Kasumi-1 (cell line): ENCODE measurements at places on chromosomes 1 and 21.

- no peak for DNase-seq
Measured at GRCh38 chr1:68409426-68409825, 40.3 kb downstream of the RPE65 start.

- DNase-seq, result no peak
Measured at GRCh38 chr1:160032165-160032820, 503 bp upstream of the PIGM start.

- DNase-seq, result no peak
Measured at GRCh38 chr21:34796518-34797200, 127.9 kb downstream of the CLIC6 start.

DNA sequence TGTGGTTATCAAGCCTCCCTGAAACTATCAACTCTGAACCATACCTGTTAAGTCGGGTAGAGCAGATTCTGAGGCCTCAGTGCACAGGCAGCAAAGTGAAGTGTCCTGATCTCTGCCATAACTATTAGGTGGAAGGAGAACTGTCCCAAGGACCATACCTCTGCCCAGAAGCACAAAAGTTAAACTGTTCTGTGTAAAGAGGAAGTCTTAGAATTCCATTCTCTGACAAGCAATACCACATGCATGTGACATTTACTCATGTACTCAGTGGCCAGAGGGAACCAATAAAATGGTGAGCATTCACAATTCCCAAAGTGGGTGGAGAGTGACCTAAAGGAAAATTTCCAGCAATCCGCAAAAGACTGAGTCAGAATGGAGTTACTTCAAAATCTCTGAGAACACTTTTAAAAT, 61.0 kb downstream of the TOR3A start:
- DNase-seq, result peak; percentile 67

GRCh38 chr1:226566234-226566633, 17.7 kb downstream of the STUM start:
- DNase-seq, result no peak

- no peak for DNase-seq
Measured at GRCh38 chr1:240107058-240107684, 15.5 kb downstream of the FMN2 start.

DNA sequence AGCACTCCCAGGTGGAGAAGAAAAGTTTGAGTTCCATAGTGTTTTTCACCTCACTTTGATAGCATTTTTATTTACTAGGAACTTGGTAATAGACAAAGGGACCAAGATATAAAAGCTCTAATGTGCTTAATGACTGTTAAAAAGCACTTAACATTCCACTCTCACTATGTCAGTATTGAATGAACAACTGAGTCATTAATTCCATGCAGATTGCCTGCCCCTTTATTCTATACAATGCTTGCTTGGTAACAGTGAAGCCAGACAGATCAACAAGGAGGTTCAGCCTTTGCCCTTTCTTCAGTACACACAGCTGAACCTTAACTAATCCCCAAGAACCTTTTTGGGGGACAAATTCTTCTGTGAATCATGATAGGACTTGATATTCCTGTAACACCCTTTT, 425.5 kb downstream of the NUF2 start:
- no peak for DNase-seq

- DNase-seq, result no peak
Measured at GRCh38 chr1:108646265-108646647, 14.6 kb downstream of the HENMT1 start.

- DNase-seq, result peak; percentile 66
Measured at GRCh38 chr1:167935216-167936067, 1.0 kb upstream of the DCAF6 start.

- DNase-seq, result no peak
Measured at GRCh38 chr1:177190308-177190970, 19.7 kb downstream of the BRINP2 start.

- peak; percentile 15 for DNase-seq
Measured at GRCh38 chr1:86507935-86508582, 38.8 kb upstream of the CLCA4 start.

DNA sequence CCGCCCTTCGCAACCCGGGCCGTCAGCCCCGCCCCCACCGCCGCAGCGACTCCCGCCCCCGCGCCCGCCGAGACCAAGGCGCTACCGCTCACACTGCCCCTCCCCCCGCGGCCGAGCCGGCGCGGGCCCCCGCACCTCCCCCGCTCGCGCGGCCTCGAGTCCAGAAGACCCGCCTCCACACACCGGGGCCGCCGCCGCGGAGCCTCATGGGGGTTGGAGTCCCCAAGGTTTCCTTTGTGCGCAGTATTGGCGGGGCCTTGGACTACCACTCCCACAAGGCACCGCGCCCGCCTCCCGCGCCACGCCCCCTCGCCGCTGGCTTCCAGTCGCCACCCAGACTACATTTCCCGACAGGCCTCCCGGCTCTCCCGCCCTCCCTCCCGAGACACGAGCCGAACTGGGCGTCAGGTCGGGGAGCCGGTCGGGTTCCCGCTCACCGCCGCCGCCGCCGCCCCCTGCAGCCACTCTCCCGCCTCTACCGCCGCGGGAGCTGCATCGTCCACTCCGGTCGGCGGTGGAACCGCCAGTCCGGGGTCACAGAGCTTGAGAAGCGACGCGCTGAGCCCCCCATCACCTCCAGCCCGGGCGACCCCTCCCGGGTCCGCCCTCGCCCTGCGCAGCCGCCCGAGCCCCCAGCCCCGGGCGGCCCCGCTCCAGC, at the start of gene PHF13:
TSS of gene PHF13 (plus strand) at position 371 of the 658 bp plus-strand sequence. CDS start 336 bp downstream, outside the sequence.
- DNase-seq, result peak; percentile 98

GRCh38 chr21:14303731-14304488, 79.0 kb downstream of the HSPA13 start:
- no peak for DNase-seq

DNA sequence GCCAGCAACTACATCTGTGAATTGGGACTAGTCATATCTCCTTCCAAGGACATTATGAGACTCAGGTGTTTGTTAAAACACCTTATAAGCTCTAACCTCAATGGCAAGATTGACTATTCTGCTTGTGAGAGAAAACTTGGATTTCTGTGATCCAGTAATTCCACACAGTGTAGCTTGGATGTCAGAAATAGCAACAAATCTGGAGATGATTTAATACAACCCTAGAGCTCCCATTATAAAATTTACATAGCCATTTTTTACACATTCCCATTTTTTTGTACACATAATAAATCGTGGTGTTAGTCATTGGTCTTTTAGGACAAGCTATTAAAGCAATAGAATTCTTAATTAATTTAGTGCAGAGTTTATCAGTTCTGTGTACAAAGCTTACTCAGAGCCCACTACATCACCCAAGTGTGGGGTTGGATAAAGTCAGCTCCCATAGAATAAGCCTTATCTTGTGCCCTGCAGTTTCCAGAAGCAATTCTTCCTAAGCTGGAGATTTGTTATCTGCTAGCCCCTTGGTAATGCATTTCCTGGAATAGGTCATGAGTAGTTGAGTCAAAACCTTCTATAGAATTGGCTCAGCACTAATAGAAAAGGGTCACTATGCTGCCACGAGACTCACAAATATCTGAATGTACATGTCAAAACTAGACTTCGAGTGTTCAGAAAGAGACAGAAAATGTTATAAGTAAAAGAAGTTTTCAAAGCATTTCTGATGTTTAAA, 434.0 kb upstream of the RUNX1 start:
- DNase-seq, result no peak

DNA sequence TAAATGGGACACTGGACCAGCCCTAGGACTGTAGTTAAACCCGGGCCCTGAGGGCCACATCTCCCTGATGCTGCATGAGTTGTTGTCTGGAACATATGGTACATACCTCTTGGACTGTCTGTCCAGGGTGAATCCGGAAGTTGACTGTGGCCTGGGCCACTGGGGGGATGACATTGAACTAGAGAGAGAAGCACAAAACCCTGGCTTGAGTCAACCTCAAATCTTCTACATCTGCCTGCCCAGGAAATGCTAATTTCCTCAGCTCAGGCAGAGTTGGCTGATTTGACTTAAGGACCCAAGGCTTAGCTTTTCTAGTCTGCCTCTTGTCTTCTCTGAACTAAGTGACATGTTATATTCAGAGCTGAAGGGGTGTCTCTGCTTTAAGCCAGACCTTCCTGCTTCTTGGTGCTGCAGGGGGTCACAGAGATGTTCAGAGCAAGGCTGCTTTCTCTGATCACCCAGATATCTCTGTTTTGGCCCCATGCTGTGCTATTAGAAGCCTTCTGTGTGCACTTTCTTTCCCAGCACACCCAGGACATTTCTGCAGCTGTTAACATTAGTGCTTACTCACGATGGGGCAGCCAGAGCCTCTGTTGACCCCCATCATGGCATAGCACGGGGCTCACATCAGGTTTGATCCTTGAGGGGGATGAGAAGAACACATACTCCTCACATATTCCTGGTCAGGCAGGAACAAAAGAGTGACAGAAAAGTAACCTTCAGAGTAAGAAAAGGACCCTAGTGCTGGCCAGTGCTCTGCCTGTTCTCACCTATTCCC, 9.6 kb downstream of the PM20D1 start:
- peak; percentile 33 for DNase-seq

DNA sequence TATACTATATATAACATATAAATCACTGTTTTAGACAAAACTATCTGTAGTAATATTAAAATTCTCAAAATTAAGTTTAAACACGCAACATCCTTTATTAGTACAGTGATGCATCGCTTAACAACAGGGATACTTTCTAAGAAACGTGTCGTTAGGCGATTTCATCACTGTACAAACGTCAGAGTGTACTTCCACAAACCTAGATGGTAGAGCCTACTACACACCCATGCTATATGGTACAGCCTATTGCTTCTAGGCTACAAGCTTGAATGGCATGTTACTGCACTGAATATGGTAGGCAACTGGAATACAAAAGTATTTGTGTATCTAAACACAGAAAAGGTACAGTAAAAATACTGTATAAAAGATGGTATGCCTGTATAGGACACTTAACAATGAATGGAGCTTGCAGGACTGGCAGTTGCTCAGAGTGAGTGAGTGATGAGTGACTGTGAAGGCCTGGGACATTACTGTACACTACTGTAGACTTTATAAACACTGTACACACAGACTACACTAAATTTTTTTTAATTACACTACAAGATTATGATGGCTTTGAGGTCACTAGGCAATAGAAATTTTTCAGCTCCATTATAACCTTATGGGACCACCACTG, 10.5 kb downstream of the FOXJ3 start:
- no peak for DNase-seq
